ENCODE measurements at places on chromosomes 3 and 15. TPM values are rescaled to one million over a fixed set of nuclear protein-coding genes. Genes with fewer than 3 reads are reported as not detected.

DNA sequence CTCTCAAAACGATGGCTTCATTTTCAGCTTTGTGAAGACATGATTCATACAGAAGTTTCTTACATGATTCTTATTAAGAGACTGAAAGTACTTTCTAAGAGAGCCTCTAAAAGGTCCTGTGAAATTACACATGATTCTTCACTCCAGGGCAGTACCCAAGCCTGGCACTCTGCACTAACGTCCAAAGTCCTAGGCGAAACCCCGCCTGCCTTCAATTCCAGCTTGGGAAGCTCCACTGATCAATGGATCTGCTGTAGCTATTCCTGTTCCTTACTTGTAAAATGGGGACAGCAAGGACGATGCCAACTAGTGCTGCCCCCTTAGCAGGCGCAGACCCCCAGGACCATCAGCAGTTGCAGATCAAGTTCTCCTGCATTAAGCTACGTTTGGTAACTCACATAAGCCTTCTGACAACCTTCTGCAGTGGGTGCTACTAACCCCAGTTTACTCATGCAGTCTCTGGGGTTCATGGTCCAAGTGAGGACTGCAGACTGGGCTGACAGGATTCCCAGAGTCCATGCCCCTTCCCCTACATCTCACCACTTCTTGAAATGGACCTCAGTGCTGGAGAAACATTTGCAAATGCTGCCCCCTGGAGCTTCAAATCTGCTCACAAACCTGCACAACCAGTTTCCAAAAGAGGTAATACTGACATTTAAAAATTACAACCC is 10.6 kb downstream of the CHCHD4 start:
- no peak for DNase-seq

GRCh38 chr3:124298951-124299350 is 307.0 kb upstream of the ROPN1 start:
- no peak for DNase-seq

DNA sequence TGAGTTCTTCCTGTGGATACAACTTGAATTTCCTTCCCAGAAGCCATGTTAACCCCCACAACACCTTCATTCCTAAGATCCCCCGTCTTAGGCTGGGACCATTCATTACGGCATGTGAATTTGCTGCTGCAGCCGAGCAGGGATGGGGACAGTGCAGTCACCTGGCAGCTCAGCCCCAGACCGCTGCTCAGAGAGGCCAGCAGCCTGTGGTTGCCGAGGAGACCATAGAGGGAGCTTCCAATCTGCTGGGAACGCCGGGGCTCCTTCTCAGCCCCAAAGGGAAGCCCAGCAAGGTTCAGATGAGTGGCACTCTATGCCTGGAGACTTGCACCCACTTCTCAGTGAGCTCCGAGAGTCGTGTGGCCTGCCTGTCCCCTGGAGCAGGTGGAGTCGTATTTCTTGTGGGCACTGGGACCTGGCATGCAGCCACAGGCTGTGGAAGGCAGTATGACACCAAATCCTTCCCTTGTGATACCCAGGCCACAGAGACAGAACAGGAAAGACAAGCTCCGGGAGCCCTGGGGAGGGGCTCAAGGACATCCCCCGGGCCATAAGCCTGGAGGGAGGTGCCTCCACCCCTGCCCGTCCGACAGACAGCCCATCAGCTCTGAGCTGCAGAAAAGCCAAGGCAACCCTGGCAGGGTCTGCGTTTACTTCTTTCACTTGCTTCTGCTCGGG is 167.3 kb downstream of the FAM43A start:
- no peak for DNase-seq

GRCh38 chr15:85329561-85330422 is 50.6 kb upstream of the AKAP13 start:
- peak; percentile 65 for DNase-seq

DNA sequence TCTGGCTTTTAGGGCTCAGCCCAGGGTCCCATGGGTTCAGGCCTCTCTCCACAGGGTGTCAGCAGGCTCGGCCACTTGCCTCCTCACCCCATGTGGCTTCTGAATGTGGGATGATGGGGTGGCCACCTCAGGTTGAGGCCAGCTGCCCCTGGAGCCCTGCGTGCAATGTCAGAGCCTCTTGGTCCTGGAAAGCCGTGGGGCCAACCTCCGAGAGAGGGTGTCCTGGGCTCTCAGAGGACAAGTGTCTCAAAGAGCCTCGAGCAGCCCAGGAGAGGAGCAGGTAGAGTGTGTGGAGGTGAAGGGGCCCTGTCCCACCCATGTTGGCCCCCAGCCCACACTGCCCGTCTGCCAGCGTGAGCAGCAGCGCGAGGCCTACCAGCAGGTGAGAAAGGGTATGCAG is 86.0 kb downstream of the PLXNA1 start:
- DNase-seq: no peak

DNA sequence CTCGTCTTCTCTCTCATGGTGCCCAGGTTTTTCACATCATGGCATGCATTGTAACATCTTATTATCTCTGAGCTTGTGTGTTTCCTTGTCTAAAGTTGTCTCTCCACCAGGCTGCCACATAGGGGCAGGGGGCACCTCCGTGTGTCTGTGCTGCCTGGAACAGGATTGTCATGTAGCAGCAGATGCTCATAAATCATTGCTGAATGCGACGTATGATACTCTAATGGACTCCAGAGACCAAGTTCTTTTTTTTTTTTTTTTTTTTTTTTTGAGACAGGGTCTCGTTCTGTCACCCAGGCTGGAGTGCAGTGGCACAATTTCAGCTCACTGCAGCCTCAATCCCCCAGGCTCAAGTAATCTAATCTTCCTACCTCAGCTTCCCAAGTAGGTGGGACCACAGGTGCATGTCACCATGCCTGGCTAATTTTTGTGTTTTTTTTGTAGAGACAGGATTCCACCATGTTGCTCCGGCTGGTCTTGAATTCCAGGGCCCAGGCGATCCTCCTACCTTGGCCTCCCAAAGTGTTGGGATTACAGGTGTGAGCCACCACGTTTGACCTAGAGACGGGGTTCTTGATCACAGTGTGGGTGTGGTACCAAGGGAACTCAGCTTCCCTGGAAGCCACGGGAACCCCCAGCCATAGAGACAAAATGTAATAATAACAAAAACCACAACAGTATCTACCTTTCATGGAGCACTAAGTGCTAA is 4.7 kb upstream of the DNASE1L3 start:
- no peak for DNase-seq

GRCh38 chr3:137008131-137008530 is 50.3 kb downstream of the IL20RB start:
- DNase-seq: no peak

DNA sequence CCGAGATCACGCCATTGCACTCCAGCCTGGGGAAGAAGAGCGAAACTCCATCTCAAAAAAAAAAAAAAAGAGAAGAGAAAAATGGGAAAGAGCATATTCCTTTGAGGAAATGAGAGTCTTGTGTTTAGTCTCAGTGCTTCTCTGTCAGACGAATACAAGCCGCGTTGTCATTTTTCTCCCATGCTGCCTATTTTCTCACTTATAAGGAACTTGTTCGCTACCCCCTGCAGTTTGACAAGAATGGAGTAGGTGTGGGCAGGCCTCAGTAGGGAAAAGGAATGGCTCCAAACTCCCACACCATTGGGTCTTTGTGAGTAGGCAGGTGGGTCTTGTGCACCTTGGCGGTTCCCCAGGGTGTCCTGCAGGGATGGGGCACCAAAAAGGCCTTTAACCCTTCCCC is 6.5 kb downstream of the GPR160 start:
- DNase-seq: no peak

- no peak for DNase-seq
These were observed 920.9 kb downstream of the TUSC7 start for GRCh38 chr3:117630469-117630868.

DNA sequence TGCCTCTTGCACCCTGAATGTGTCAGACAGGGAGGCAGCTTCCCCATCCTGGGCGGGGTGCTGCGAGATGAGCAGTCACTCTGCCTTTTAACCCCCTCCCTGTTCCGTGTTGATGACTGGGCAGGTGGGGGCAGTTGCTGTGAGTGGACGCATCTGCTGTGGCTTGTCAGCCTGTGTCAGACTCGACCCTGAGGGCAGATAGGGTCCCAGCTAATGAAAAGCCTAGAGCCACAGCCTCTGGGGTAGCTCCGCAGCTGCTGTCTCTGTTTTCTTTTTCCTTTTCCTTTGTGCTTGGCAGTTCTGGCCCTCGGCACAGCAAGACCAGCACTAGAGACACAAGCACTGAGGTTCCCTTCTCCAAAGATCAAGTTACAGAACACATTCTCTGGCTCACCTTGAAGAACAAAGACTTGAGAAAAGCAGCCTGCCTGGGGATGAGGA is 43.0 kb upstream of the GLCE start:
- no peak for DNase-seq

- DNase-seq: no peak
These were observed 3.5 kb upstream of the LSMEM2 start for GRCh38 chr3:50275141-50275995.

DNA sequence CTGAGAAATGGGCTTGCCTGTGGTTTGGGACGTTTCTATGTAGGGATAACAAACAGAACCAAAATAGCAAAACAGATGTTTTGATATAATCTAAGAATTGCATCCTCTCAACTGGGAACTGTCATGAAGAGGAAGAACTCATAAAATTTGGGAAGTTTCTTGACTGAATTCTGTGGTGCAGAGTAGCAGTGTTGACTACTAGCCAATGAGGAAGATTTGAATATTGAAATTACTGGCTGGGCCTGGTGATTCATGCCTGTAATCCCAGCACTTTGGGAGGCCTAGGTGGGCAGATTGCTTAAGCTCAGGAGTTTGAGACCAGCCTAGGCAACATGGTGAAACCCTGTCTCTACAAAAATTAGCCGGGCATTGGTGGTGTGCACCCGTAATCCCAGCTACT is 42.2 kb downstream of the ZNF609 start:
- no peak for DNase-seq

DNA sequence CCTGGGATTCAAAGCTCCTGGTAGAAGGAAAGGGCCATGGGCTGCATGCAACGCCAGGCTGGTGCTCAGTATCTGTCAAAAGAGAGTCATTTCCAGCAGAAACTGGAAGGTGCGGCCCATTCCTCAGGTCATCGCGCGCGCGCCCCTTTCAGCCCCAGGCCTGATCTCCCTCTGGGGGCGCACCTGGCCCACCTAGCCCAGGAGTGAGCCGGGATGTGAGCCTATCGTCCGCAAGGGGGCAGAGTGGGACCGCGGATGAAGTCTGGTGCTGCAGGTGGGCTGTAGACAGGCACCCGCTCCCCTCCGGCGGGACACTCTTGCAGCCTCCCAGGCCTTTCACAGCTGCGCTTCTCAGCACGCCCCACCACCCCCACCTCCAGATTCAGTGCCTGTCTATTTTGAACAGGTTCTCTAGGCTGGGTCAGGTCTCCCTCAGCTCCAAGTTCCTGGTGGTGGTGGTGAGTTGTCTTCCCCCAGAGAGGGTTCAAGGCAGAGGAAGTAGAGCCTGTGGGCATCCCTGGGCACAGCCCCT is 5.8 kb upstream of the RPL29 start:
- peak; percentile 48 for DNase-seq

DNA sequence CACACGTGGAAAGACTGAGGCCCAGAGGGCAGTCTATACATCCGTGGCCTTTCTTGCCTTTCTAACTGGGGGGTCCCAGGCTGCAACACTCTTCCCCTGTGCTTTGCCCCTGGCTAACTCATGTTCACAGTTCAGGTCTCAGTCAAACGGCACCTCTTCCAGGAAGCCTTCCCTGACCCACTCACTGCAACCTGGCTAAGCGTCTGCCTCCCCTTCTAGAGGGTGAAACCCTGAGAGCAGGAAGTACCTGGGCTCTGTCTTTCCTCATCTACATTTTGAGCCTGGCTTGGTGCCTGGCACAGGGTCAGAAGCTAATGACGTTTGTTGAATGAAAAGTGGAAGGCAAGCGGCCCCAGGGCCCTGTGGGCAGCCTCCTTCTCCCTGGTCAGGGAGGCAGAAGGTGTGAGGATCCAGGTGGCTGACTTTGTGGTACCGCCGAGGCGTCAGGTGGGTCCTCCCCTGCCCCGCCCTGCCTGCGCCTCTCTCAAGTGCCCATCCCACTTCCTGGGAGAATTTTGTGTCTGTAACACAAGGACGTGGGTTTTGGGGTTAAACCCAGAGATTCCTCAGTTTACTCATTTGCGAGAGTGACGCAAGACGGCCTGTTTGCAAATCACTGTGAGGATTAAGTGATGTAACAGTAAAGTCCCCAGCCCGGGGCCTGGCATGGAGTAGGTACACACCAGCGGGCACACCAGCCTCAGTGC is 32.1 kb downstream of the DNASE1L3 start:
- no peak for DNase-seq

DNA sequence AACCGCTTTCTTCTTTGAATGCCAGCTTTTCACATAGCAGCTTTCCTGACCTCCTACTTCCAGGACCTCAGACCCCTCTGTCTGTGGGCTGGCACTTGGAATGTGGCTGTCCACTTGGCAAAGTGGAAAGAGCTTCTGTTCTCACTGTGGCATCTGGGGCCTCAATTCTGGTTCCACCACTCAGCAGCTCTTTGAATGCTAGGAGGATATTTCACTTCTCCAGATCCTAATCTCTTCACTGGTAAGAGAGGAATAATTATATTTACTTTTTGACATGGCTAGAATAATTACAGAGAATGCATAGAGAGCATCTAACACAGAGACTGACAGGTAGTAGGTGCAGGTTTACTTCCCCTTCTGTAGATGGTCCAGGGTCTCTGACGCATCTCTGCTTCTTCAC is 405.9 kb downstream of the LPP start:
- DNase-seq: no peak

FAM107A gene
- not detected for total RNA-seq

FRMD5 gene
- 13.2 TPM for total RNA-seq

Measured in A172 (cell line).